H7 (cell line): ENCODE measurements at places on chromosomes 13 and 19. TPM values are rescaled to one million over a fixed set of nuclear protein-coding genes. Genes with fewer than 3 reads are reported as not detected.

Gene MTUS2
- total RNA-seq: 0.04 and 0.17 TPM in 2 replicates

Gene NOVA2
- 0.11 and 0.35 TPM in 2 replicates for total RNA-seq

Gene PEAK3
- not detected in 2 replicates for total RNA-seq

Gene RUBCNL
- 3.2 and 5.6 TPM in 2 replicates for total RNA-seq

Gene IGFL1
- total RNA-seq: not detected in 2 replicates

Gene GJA3
- total RNA-seq: 0.03 and 0.15 TPM in 2 replicates

Gene SIPA1L3
- 13.4 and 20.0 TPM in 2 replicates for total RNA-seq

Gene CYP2A13
- 0.26 and 0.90 TPM in 2 replicates for total RNA-seq

Gene ACER1
- total RNA-seq: not detected in 2 replicates

Gene TRIP10
- 84.5 and 92.2 TPM in 2 replicates for total RNA-seq

Gene PTH2
- total RNA-seq: not detected in 2 replicates

Gene ZSCAN1
- total RNA-seq: not detected in 2 replicates

Gene ALKBH7
- 74.3 and 90.4 TPM in 2 replicates for total RNA-seq

Gene ZNF417
- 8.1 and 10.6 TPM in 2 replicates for total RNA-seq

Gene DHDH
- not detected in 2 replicates for total RNA-seq

Gene MBD3L3
- not detected in 2 replicates for total RNA-seq

Gene FCHO1
- total RNA-seq: 21.6 and 21.7 TPM in 2 replicates

Gene CLC
- total RNA-seq: not detected in 2 replicates

Gene RNF17
- not detected in 2 replicates for total RNA-seq

Gene ZNF579
- total RNA-seq: 17.2 and 20.5 TPM in 2 replicates

Gene ZNF844
- 0.33 and 0.55 TPM in 2 replicates for total RNA-seq

Gene CYTH2
- total RNA-seq: 42.9 and 51.3 TPM in 2 replicates

Gene CABP5
- total RNA-seq: not detected in 2 replicates

Gene ARL11
- 0.17 and 0.37 TPM in 2 replicates for total RNA-seq

Gene PLIN5
- total RNA-seq: 1.3 and 2.5 TPM in 2 replicates

Gene RNASEH2B
- total RNA-seq: 40.9 and 47.3 TPM in 2 replicates

Gene GRIK5
- 15.7 and 16.4 TPM in 2 replicates for total RNA-seq

Gene LILRA6
- not detected in 2 replicates for total RNA-seq

Gene FBXO17
- total RNA-seq: 22.2 and 25.3 TPM in 2 replicates

Gene ITGBL1
- total RNA-seq: 0.03 TPM in 1 of 2 replicates, not detected in the other

Gene KLK11
- not detected in 2 replicates for total RNA-seq

Gene WDR87
- total RNA-seq: not detected in 2 replicates

Gene GGN
- 0.11 and 0.21 TPM in 2 replicates for total RNA-seq

Gene SPACA4
- total RNA-seq: not detected in 2 replicates

Gene COL4A1
- total RNA-seq: 131 and 135 TPM in 2 replicates
